ENCODE measurements at places on chromosomes 5 and 9. TPM values are rescaled to one million over a fixed set of nuclear protein-coding genes. Genes with fewer than 3 reads are reported as not detected.

Gene ADGRV1
- 2.2 TPM for total RNA-seq

Gene POU5F2
- total RNA-seq, result 0.28 TPM

Gene HRCT1
- total RNA-seq, result 0.14 TPM

DNA sequence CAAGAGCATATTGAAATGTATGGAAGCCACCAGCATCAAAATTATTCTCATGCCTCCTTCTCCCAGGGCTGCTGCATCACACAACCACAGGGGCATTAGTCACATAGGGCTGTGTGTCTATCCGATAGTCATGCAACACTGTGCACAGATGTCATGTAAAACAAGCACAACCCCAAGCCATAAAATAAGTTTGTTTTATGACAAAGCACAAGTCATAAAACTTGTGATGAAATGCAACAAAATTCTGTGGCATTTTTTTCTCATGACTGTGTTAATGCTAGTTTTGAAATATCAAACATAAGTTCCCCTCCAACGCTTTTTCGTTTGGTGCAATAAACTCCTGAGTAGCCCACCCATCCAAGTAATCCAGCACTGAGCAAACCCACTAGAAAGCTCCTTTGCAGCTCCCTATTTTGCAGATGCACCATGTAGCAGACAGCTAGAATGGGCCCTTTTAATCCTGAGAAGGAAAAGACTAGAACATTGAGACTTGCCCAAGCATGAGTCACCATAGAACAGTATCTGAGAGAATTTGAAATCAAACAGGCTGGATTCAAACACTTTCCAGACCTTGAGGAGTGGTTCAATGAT, 93.3 kb upstream of the ZNF366 start:
- no peak overlapping the region for H3K27ac ChIP-seq
- H3K36me3 ChIP-seq, result no peaks in the 10 kb centered on the region
- no peak for DNase-seq
- no peaks in the 10 kb centered on the region for H3K4me1 ChIP-seq

GRCh38 chr5:137283801-137284200, 215.3 kb downstream of the SPOCK1 start:
- H3K27ac ChIP-seq, result no peak overlapping the region
- DNase-seq, result no peak
- no peaks in the 10 kb centered on the region for H3K4me1 ChIP-seq
- H3K36me3 ChIP-seq, result no peaks in the 10 kb centered on the region
- H3K4me3 ChIP-seq, result no peak overlapping the region
- H3K27me3 ChIP-seq, result no peaks in the 10 kb centered on the region

DNA sequence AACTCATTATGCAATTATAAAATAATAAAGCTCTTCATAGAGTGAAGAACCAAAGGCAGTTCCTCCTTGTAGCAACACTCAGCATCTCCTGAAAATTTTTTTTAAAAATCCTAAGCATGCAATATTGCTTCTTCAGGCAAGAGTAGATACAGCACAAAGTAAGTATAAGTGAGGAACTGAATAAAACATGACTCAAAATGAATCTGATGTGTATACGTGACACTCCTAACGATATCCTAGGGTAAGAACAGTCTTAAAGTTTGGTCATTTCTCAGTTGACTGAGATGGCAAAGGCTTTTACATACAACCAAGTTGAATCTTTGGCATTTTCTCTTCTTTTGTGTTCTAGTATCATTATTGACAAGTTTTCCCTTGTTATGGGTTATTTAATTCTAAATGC, 41.1 kb upstream of the AOPEP start:
- no peak for DNase-seq
- no peaks in the 10 kb centered on the region for H3K36me3 ChIP-seq
- H3K27ac ChIP-seq, result no peak overlapping the region
- H3K4me3 ChIP-seq, result no peak overlapping the region

DNA sequence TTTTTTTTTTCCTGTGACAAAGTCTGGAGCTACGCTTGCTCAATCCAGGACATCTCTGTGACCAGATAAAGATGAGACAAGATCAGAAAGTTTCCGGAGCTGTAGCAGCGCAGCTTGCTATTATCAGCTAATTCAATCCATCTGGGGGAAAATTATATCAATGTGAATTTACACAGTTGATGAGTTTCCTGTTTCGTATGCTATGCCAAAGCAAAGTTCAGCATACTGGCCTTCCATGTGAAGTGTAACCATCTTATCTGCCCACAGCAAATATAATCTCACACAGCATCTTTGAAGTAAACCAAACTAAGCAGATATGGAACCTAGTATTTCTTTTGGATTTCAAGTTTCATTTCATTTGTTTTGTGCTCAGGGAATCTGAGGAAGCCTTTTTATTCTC, 1767.7 kb downstream of the EFNA5 start:
- H3K4me3 ChIP-seq, result no peak overlapping the region
- no peak overlapping the region for H3K27ac ChIP-seq
- no peak for DNase-seq
- no peaks in the 10 kb centered on the region for H3K36me3 ChIP-seq
- H3K4me1 ChIP-seq, result no peaks in the 10 kb centered on the region

Gene FGF10
- 0.99 TPM for total RNA-seq

- no peak overlapping the region for H3K4me3 ChIP-seq
- H3K27me3 ChIP-seq, result no peaks in the 10 kb centered on the region
- H3K36me3 ChIP-seq, result no peaks in the 10 kb centered on the region
- DNase-seq, result no peak
- no peak overlapping the region for H3K27ac ChIP-seq
Measured at GRCh38 chr5:63255594-63255993, 677.0 kb downstream of the LRRC70 start.

Gene SLU7
- 46.9 TPM for total RNA-seq

- no peak overlapping the region for H3K4me3 ChIP-seq
- H3K27ac ChIP-seq, result no peak overlapping the region
- H3K27me3 ChIP-seq, result no peaks in the 10 kb centered on the region
- no peaks in the 10 kb centered on the region for H3K4me1 ChIP-seq
- H3K36me3 ChIP-seq, result no peaks in the 10 kb centered on the region
Measured at GRCh38 chr5:36252722-36253365, 11.1 kb upstream of the NADK2 start.

Gene HNRNPH1
- total RNA-seq, result 612 TPM

DNA sequence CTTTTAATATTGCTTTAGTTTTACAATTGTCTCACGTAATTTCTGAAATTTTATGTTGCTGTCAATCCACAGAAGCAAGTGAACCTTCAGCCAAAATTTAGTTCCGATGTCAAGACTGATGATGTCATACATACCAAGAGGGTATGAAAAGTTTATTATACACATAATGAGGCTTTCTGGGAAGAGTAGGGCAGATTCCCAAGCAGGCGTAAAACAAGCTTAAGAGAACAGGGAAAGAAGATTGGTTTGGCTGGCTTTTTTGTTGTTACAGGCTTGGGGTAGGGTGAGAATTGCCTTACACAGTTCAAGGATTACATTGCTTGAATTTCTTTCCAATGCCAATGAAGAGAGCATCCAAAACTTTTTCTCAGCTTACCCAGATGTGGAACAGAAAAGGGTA, 1962.9 kb upstream of the CDH6 start:
- H3K27me3 ChIP-seq, result no peaks in the 10 kb centered on the region
- DNase-seq, result no peak
- H3K4me3 ChIP-seq, result no peak overlapping the region
- no peak overlapping the region for H3K27ac ChIP-seq

GRCh38 chr5:132016721-132017250, 5.3 kb upstream of the ACSL6 start:
- no peaks in the 10 kb centered on the region for H3K36me3 ChIP-seq
- no peak overlapping the region for H3K27ac ChIP-seq
- H3K27me3 ChIP-seq, result peaks cover 28% of the 10 kb centered on the region
- peaks cover 22% of the 10 kb centered on the region for H3K4me1 ChIP-seq
- DNase-seq, result no peak

DNA sequence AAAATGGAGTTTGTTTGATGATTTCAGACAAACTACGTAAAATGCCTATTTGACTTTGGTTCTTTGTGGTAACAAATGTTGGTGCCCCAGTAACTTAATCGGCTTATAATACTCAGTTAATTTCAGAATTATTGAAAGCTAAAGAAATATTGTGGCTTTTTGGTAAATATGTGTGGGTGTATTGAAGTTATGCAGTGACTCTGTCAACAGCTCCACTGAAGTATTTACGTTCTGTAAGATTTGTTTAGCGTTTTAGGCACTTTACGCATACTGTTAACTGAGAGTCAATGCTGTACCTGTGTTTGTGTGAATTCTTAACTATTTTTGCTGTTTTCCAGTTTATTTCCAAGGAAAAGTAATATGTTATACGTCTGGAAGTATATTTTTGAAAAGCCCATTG, 2.2 kb downstream of the RAD23B start:
- no peak for DNase-seq
- H3K27ac ChIP-seq, result no peak overlapping the region
- peaks cover 6% of the 10 kb centered on the region for H3K4me1 ChIP-seq
- H3K4me3 ChIP-seq, result peak overlapping the region; percentile 78
- H3K36me3 ChIP-seq, result no peaks in the 10 kb centered on the region

- no peaks in the 10 kb centered on the region for H3K27me3 ChIP-seq
- H3K36me3 ChIP-seq, result no peaks in the 10 kb centered on the region
- peak overlapping the region; percentile 84 for H3K4me3 ChIP-seq
- peak overlapping the region; percentile 81 for H3K27ac ChIP-seq
Measured at GRCh38 chr5:151758141-151758429, 346 bp downstream of the ATOX1 start.

- no peak for DNase-seq
- no peaks in the 10 kb centered on the region for H3K27me3 ChIP-seq
- no peaks in the 10 kb centered on the region for H3K36me3 ChIP-seq
- H3K4me3 ChIP-seq, result no peak overlapping the region
- no peaks in the 10 kb centered on the region for H3K4me1 ChIP-seq
- no peak overlapping the region for H3K27ac ChIP-seq
Measured at GRCh38 chr5:68529581-68529980, 314.0 kb downstream of the PIK3R1 start.

- H3K4me1 ChIP-seq, result no peaks in the 10 kb centered on the region
- DNase-seq, result no peak
- H3K4me3 ChIP-seq, result no peak overlapping the region
- no peak overlapping the region for H3K27ac ChIP-seq
Measured at GRCh38 chr5:126334760-126335159, 88.4 kb upstream of the GRAMD2B start.

Gene COL27A1
- total RNA-seq, result 12.6 TPM

Gene PRSS3
- total RNA-seq, result 5.7 TPM

GRCh38 chr9:122314165-122314564, 49.5 kb downstream of the MRRF start:
- H3K27me3 ChIP-seq, result no peaks in the 10 kb centered on the region
- no peak for DNase-seq
- peaks cover 12% of the 10 kb centered on the region for H3K36me3 ChIP-seq
- no peaks in the 10 kb centered on the region for H3K4me1 ChIP-seq
- H3K4me3 ChIP-seq, result no peak overlapping the region

DNA sequence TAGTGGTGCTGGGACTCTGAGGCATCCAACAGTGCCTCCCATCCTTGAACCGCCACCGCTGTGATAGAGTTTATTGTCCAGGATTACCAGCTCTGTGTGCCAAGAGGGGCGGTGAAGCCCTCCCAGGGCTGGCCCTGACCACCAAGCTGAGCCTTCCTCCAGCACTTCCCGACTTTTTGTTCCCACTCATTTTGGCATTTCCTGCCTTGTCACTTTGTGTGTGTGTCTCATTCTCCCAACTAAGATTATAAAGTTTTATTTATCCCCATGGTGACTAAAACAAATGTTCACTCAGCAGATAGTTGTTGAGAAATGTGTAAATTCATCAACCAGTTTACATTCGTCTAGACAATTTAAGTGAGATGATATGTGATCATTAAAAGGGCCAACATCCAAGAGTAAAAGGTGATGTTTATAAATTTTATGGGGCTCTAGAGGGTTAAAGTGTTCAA, 2.5 kb downstream of the F2R start:
- no peak for DNase-seq
- peaks cover 15% of the 10 kb centered on the region for H3K4me1 ChIP-seq
- no peak overlapping the region for H3K27ac ChIP-seq
- no peak overlapping the region for H3K4me3 ChIP-seq
- peaks cover 14% of the 10 kb centered on the region for H3K27me3 ChIP-seq

Gene PRDM9
- not detected for total RNA-seq

DNA sequence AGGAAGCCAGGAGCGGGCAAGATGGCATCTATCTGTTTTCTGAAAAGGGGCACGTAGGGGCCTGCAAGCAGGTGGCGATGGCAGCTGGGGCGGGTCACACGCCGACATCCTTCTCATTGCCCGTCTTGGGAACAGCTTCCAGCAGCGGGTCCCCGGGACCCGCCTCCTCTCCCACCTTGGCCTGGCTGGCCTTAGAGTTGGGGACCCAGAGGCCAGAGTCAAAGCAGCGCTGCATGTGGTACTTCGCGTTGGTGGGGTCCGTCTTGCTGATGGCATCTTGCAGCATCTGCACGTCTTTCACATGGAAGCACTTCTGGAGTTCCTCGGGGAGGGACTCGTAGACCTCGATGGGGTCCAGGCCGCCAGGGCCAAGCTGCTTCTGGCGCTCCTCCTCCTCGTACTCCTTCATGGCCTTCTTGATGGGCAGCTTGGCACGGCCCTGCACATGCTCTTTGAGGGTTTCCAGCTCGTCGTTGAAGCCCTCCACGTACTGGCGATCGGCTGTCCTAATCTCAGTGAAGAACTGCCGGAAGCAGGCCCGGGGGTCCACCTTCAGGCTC, 127.6 kb upstream of the CLINT1 start:
- H3K36me3 ChIP-seq, result no peaks in the 10 kb centered on the region
- no peak overlapping the region for H3K4me3 ChIP-seq
- no peak for DNase-seq
- H3K27me3 ChIP-seq, result peaks cover 32% of the 10 kb centered on the region
- no peak overlapping the region for H3K27ac ChIP-seq

DNA sequence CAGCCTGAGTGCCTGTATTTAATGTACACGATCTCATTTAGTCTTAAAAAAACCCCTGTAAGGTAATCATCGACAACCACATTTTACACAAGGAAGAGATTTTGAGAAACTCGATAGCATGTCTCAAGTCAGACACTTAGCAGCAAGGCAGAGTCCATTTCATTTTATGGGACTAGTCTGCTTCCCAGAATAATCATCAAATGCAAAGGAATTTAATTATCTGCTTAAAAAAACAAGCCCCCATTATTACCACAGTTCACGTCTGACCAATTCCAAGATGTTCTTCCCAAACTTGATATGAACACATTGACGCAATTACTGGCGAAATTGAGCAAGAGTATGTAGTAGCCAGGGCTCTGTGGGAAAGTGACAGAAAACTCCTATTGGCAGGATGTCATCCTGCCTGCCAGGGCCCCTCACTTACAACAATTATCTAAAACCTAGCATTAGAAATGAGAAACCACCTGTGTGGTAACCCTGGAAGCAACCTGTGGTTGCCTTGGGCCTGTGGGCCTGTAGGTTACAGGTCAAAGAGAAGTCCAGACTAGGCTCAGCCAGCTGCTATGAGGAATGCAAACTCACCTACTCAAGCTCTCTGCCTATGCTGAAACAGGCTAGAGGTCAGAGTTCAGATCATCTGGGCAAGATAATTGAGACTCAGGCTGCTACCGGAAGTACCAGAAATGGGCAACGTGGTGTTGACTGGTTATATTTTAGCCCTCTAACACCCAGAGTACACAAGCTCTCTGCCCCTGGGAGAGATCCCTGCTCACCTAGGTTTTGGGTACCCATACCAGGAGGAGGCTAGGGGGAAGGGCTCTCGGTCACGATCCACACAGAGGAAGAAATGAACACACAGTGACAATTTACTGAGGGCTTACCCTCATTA, 1.6 kb downstream of the B4GALT1 start:
- H3K27ac ChIP-seq, result peak overlapping the region; percentile 76
- H3K36me3 ChIP-seq, result no peaks in the 10 kb centered on the region
- DNase-seq, result no peak
- H3K27me3 ChIP-seq, result no peaks in the 10 kb centered on the region
- peak overlapping the region; percentile 75 for H3K4me3 ChIP-seq

All from thymus (tissue), 14 donors.